CD4-positive, alpha-beta T cell treated with Interferon alpha-2 for 1 hour (primary cell): ENCODE measurements at places on chromosomes 3 and 15.
A peak's percentile ranks its signal among the peaks of the same experiment; 100 is the strongest.

DNA sequence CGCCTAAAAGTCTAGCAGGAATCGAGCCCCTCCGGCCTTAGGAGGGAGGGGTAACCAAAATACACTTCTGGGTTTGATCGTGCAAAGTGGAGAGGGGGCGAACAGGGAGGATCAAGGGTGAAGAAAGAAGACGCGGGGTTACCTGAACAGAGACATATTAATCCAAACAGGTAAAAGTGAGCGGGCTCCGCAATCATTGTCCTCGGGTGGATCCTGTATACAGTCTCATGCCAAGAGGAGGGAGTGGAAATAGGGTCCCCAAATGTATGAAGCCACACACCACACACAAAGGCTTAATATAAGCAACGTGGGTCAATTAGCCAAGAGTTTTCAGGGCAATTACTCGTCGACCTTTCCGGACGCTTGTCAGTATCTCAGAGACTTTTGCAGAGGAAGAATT lies 749.5 kb downstream of the ROBO1 start:
- DNase-seq: no peak

DNA sequence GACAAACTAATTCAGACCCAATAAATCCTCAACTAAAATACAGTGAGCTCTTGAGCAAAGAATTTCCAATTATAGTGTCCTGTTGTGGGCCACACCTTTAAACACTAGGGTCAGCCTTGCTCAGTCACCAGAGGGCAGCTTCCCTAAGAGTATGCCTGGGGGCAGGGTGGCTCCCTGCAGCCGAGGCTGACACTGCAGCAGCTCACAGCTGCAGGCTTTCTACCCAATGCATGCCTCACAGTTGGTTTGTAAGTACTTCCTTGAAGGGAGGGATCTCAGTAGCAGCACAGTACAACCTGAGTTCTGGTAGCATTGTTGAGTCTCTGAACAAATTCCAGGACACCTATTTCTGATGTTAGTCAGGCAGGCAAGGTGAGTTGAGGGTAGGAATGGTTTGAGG lies 335.6 kb downstream of the TUSC7 start:
- no peak for DNase-seq

DNA sequence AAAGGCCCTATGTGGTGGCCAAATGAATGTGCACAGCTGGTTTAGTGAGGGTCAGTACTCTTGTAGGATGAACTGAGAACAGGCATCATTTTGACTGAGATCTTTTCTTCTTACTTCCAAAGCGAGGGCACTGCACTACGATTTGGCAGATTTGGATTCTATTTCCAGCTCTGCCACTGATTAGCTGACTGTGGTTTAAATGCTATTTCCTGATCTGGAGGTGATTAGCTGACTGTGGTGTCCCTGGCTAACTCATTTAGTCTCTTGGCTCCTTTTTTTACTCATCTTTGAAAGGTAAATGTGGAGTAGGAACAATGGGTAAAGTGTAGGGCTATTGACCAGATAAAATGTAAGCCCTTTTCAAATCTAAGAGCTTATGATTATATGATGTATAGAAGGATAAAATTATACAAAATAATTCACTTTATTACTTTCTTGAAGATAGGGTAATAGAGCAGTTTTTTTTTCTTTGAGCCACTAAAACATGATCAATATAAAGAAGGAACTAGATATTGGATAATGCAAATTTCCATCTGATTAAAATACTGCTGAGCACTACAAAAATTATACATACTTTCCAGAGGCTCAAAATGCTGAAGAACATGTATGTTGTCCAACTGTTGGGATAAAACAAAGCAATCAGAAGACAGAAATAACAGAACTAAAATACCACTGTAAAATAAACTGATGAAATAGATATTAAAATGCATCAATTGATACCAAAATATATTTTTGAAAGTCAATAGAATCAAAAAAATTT lies 39.7 kb upstream of the PLOD2 start:
- no peak for DNase-seq

DNA sequence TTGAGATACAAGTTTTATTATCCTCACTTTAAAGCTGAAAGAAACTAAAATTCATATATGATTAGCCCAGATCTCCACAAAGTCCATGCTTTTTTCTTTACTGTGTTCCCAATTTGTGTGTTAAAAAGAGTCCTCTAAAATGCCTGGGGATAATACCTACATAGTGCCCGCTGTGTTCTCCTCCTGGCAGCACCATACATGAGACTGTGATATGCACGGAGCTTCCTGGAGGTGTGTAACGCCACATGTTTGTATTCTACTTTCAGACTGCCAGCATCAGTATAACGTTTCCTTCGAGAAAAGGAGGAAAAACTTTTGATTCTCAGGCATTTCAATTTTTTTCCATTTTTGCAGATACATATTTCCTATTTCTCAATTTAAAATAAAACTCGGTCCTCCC lies 273.3 kb upstream of the TGFBR2 start:
- no peak for DNase-seq

DNA sequence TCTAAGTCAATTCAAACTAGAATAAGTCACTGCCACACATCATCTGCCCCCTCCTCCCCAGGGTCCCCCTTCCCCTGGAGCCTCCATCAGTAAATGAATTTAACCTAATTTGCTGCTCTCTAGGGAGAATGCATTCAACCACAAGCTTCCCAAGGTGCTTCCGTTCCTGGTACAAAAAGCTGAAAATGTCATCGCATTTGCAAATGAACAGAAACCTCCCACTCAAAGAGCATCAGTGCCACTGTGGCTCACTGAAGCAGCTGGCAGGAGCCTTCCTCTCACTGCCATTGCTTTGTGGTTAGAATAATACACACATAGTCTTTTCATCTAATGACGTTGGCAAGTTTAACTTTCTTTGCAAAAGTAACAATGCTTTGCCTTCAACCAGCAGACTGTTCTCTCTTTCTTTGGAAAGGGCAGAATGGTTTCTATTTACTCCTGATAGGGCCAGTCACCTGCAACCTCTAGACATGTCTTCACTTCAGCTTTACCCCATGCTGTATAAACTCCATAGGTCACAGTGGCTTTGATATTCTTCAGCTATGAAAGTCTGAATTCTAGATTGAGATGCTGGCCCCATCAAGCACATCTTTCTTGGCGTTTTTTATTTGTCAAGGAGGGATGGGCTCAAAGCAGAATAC lies 238.1 kb downstream of the CPNE4 start:
- DNase-seq: no peak

- DNase-seq: no peak
Observed at GRCh38 chr15:101060576-101061551, 141.7 kb downstream of the LRRK1 start.

DNA sequence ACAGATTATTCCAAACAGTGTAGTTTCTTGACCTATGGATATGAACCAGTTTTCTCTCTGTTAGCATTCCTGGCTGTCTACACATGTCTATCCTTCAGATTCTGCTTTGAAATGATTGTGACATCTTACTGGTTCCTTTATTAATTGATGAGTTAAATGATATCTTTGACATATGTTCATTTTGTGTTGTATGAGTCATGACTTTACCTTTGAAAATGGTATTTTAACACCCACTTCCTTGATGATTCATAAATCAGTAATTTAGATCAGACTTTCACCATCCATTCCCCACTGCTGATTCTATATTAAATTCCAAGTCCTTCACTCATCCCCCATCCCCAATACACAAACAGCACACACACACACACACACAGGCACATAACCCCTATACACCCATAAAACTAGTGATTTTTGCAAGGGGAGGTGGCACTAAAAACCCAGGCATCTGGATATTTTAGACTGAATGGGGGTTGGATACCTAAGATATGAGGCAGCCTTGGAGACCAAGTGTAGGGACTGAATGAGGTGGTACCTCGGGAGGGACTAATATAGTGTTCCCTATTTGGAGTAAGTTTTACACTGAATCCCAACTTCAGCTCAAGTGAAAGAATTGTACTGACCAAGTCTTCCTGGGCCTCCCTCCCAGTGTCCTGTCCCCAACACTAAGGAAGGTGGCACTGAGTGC lies 9.7 kb downstream of the CCK start:
- DNase-seq: no peak

DNA sequence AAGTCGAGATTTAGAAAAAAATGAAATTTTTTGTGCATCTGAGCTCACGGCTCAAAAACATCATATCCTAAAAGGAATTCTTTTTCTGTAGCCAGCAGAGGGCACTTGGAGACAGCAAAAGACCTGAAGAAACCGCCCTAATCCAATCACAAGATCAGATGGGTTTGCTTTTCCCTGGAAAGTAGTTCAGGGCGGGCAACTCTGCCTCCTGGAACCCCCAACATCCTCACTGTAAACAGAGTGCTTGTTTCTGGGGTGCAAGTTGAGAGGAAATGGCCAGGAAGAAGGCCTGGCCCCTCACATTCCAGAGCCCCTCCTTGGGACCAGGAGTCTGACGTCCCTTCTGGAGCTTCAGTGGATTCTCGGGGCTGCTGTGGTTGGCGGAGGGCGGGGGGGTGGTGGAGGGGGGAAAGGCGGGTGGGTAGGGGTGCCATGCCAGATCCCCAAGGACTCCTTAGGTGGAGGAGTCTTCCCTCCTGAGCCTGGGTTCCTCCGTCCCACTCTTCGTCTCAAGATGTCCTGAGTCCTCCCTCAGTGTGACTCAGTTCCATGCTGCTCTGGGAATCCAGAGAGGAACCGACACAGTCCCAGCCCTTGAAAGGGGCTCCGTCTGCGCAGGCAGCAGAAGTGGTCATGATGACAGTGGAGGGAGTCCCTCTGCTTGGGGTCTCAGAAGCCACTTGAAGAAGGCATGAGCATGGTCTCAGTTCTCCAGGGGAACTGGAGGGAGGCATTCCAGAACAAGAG lies 35.9 kb downstream of the CCK start:
- no peak for DNase-seq

DNA sequence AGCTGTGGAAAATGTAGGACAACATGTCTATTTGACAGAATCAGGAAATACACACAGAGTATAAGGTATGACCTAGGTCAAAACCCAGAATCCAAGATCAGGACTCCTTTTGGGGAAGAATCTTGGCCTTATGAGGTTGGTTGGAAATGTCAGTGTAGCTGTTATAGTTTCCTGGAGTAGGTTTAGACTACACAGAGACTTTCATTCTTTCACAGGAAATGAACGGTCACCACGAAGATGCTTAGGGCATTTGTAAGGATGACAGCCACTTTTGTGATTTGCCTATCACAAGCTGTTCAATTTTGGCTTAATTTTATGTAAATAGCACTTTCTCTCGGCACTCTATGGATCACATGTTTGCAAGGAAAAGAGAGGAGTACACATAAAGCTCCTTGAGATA lies 18.6 kb upstream of the ZBTB20 start:
- DNase-seq: no peak

- DNase-seq: peak; percentile 57
Observed at GRCh38 chr3:5013021-5013906, 34.0 kb downstream of the BHLHE40 start.
